MM.1S (cell line): ENCODE measurements at places on chromosomes 16 and 17.

GRCh38 chr17:30570596-30571265 lies 93.5 kb downstream of the GOSR1 start:
- DNase-seq: no peak

DNA sequence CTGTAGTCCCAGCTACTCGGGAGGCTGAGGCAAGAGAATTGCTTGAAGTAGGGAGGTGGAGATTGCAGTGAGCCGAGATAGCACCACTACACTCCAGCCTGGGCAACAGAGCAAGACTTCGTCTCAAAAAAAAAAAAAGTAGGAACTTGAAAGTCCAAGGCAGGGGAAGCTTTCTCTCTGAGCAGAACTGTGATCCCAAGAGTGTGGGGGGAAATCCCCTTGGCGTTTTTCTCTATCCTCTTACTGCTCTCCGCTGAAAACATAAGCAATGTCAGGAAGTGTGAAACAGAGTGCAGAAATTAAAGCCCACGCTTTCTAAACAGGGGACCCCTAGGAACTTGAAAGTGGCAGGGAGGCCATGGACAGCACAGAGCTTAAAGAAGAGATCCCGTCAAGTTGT lies 9.8 kb upstream of the CMTM3 start:
- no peak for DNase-seq

- no peak for DNase-seq
These were observed 32.7 kb downstream of the ARHGAP23 start for GRCh38 chr17:38460716-38461630.

DNA sequence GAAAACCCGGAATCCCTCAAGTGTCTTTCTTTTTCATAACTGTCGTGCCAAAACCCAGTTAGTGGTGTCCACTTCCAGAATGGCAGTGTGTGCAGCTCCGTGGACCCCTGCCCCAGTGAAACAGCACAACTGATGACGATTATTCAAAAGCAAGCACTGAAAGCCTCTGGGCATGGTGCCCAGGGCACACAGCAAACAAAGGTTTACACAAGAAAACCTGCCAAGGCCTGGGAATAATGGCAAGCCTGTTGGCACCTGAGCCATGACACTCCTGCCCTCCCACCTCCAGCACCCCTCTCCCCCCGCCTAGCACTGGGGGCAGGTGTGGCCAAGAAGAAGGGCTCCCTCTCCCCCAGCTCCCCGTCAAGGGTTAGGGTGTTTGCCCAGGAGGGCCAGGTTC lies 2.8 kb downstream of the PKMYT1 start:
- DNase-seq: no peak

- peak; percentile 91 for DNase-seq
These were observed at the start of gene RANGRF for GRCh38 chr17:8288336-8289102. Gene RANGRF (plus strand): TSS chr17:8288670. CDS start chr17:8288789, 119 bp downstream.

- no peak for DNase-seq
These were observed 13.9 kb upstream of the TNRC6C start for GRCh38 chr17:77944390-77945222.

DNA sequence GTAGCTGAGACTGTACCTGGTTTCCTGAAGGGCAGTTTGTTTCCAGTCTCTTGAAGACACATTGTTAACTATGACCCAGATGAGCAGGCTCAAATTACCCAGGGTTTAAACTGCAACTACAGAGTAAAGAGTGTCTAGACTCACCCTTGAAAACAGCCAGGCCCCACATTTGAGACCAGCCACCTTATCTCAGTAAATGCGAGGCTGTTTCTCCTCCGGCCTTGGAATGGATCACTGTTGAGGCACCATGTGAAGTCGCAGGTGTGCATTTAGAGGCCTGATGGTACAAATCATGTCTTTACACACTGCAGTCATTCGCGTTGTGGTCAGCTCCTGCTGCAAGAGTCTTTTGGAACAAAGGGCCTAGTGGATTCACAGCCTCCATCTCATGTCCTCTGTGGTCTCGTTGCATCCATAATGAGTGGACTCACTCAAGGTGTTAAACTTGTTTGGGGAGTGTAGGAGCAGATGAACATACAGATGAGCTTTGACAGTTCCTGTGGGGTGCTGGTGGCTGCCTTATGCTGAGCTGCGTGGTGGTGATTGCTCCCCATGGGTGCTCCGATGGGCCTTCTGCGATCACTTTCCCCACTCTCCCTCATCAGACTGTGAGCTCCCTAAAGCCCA lies 18.5 kb upstream of the N4BP1 start:
- DNase-seq: no peak

- no peak for DNase-seq
These were observed 56.7 kb upstream of the NOG start for GRCh38 chr17:56536766-56537165.

DNA sequence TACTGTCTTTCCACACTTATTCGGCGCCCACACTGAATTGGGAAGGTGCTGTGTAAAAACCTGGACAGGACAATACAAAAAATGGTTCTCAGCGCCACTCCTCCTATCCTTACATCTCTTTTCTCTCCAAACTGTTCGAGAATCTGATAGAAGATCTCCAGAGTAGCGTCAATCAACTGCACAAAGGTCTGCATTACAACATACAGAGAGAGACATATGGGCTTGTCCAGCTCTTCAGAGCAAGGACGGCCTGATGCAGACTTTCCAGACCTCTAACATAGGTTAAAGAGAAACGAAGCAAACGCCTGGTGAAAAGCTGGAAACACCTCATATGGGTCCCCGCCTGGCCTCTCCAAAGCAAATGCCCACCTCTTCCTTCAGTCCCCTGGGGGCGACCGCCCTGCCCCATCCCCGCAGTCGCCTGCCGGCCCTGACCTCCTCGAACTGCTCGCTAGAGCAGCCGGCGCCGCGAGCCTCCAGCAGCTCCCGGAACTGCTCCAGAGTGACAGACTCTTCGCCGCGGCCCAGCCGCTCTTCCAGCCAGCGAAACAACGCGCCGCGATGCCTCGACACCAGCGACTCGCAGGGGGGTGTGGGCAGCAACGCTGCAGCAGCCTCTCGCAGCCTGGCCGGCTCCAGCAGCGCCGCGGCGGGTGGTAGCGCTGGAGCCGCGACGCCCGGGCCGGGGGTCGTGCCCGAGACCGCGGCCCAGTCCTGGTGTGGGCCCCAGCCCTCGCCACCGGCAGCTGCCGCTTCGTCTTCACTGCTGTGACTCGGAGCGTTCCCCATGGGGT lies 526 bp downstream of the ZZEF1 start:
- DNase-seq: peak; percentile 32

DNA sequence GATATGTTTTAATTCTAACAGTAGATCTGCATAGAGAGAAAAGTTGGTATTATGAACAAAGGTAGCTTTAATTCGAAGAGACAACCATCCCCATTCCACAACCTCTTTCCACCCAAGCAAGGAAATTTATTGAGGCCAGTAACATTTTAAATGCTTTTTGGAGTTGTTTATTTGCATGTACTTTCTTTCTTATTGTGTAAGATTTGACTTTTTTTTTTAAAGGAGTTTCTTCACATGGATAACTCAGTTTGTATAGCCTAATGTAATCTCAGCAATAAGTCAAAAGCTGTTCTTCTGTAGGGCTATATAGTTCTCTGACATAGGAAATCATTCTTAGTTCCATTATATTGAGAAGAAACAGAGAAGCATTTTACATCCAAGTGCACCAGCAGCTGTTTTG lies 163.3 kb downstream of the PRKCA start:
- no peak for DNase-seq

DNA sequence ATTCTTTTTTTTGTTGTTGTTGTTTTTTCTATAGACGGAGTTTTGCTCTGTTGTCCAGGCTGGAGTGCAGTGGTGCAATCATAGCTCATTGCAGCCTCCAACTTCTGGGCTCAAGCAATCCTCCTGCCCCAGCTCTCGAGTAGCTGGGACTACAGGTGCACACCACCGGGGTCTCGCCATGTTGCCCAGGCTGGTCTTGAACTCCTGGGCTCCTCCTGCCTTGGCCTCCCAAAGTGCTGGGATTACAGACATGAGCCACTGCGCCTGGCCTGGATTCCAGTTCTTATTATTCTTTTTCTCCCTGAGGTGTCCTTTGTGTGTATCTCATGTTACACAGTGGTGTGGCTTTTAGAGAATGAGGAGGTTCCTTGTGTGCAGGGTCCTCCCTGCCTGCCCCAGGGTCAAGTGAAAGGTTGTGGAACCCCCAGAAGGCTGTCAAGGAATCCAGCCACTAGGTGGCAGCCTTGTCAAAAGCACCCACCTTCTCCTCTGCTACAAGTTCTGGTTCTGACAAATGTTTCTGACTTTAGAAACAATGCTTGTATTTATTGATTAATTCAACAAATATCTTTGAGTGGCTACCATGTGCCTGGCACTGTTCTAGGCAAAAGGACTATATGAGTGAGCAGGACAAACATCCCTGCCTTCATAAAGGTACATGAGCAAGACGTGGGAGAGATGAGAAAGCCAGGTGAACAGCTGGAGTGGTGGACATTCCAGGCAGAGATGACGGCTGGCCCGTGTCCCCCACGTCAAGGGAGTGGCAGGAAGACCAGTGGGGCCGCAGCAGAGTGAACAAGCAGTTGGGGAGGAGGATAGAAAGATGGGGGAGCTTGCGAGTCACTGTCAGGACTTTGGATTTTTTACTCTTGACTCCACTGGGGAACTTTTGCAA lies 112.4 kb downstream of the SPECC1 start:
- DNase-seq: peak; percentile 51

- no peak for DNase-seq
These were observed 5.1 kb downstream of the TPPP3 start for GRCh38 chr16:67388191-67388590.

DNA sequence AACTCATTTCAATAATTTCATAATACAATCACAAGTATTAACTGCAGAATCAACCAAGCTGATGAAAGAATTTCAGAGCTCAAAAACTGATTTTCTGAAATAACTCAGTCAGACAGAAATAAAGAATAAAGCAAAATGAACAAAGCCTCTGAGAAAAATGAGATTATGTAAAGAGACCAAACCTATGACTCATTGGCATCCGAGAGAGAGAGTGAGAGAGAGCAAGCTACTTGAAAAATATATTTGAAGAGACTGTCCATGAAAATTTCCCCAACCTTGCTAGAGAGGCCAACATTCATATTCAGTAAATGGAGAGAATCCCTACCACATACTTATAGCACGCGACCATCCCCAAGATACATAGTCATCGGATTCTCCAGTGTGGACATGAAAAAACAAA lies 1376.4 kb downstream of the CDH11 start:
- DNase-seq: no peak
